ENCODE measurements at places on chromosomes 5 and 9. TPM values are rescaled to one million over a fixed set of nuclear protein-coding genes. Genes with fewer than 3 reads are reported as not detected.
A peak's percentile ranks its signal among the peaks of the same experiment; 100 is the strongest.

RGP1 gene
- 14.9 TPM for total RNA-seq

PCDHGA9 gene
- 0.56 TPM for total RNA-seq

FGF10 gene
- not detected for total RNA-seq

IL4 gene
- total RNA-seq, result not detected

PLCXD3 gene
- not detected for total RNA-seq

HRCT1 gene
- total RNA-seq, result not detected

CAVIN4 gene
- total RNA-seq, result 0.13 TPM

LHX6 gene
- not detected for total RNA-seq

ANKRD18B gene
- not detected for total RNA-seq

KIF20A gene
- 42.0 TPM for total RNA-seq

EIF4EBP3 gene
- total RNA-seq, result 6.2 TPM

DNA sequence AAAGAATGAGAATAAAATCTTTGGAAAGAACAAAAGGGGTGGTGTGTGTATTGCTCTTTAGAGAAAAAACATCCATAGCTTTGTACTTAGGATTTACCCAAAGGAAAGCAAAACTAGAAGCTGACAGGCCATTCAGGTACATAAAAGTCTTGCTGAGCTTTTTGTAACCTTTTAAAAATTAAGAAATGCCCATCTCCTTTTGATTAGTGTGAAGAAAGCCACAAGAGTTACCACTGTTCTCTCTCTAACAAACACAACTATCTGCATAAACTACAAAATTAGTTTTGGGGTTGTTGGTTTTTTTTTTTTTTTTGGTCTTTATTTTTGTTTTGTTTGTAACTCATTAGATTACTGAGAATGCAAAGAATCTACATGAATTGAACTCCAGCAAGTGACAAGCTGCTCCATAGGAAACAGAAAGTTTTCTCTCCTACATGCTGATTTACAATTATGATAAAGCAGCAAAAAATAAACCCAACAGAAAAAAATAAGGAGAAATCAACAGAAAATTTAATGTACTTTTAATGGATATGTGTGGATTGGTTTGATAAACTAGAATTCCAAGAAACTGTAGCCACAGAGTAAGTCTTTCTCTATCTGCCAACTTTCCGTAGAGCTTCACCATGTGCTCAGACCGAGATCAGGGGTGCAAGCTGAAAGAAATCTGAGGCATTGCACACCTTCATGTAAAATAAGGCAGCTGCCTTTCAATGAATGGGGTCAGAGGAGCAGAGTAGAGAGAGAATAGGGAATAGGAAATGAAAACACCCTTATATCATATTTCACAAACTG lies 12.3 kb downstream of the BAAT start:
- DNase-seq, result no peak

DNA sequence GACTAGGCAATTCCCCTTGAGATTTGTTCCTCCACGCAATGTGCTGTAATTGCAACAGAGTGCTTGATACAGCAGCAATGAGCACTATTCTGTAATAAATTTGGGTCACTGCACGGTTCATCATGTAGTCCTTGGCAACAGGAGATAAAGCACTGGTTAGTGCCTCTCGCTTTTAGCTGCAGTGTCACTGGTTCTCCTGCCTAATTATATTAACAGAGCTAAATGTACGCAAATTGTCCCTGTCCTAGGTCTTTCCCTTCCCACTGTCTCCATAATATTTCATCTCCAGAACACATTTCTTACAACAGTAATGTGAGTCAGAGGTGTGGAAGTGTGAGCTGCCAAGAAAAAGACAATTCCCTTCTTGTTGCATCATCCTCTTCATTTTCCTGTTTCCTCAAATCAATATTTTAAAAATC lies 553.1 kb downstream of the ZNF608 start:
- DNase-seq, result no peak

DNA sequence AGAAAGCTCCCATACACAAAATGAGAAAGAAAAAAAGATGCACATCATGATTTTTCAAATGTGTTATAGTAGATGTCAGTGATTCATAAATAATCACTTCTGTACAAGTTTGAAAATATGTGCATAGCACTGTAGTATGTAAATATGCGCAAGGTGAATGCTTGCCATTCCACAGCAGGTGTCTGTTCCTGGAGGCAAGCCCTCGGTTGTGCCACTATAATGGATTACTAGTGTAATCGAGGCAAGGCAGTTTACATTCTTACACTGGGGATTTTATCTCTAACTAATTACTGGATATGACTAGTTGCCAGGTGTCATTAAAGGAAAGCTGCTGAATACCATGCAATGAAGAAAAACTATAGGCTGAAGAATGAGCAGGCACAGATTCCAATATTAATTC lies 93.6 kb downstream of the ARHGEF28 start:
- DNase-seq, result no peak

GRCh38 chr5:151890299-151890698 lies 34.4 kb downstream of the GLRA1 start:
- no peak for DNase-seq

DNA sequence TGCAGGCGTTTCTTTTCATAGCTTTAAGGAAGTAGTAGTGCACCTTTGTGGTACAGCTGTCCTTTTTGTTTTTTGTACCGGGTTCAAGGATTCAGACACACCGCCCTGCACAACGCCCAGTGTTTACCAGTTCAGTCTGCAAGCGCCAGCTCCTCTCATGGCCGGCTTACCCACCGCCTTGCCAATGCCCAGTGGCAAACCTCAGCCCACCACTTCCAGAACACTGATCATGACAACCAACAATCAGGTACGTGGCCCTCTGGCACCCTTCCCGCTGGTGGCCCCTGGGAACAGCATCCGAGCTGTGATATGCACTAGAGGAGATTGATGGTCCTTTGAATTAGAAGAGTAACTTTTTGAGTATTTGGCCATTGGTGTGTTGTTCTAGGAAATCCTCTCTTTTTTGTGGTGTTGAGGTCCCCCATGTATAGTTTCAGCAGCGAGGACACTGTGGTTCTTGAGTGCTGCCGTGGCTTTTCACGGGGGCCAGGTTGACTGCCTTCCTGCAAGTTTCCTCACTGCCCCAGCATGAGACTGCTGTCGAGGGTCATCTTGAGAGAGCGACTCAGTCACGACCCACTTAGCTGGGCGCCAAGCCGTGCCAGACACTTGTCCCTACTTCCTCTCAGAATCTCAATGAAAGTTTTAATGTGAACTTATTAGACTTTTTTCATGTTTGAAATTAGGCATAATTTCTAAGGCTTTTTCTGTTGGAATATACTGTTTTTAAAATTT lies 37.9 kb downstream of the TENT4A start:
- DNase-seq, result no peak

DNA sequence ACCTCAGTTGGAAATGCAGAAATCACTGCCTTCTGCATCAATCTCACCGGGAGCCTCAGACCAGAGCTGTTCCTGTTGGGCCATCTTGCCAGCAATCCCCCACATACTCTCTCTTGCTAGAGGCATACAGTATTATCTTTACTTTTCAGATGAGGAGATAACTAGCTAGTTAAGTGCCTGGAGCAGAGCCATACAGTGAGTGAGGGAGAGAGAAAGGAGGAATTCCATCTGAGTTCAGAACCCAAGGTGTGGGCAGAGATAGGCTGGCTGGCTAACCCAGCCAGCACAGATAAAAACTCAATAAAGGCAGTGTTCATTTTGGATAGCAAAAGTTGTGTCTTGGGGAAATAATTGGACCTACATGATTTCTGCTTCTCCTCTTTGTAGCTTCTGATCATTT lies 268.0 kb upstream of the KIF2A start:
- DNase-seq, result no peak

GRCh38 chr5:6439588-6440550 lies 8.8 kb upstream of the UBE2QL1 start:
- DNase-seq, result no peak

DNA sequence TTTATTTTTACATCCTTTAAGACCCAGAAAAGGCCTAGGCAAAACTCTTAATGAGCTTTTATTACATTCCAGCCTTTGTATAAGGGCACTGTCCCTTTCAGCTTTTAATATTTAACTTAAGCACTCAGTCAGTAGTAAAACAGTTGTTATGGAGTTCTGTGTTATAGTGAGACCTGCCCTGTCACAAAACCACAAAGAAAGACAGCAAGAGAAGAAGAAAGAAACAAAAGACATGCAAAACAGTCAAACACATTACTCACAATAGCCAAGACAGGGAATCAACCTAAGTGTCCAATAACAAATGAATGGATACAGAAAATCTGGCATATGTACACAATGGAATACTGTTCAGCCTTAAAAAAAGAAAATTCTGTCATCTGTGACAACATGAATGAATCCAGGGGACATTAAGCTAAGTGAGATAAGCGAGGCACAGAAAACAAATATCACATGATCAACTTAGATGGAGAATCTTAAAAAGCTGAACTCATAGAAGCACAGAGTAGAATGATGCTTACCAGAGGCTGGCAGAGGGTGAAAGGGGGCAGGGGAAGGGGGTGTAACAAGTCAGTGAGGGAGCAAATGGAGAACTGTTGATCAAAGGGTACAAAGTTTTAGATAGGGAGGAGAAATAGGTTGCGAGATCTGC lies 63.8 kb upstream of the CCNG1 start:
- DNase-seq, result no peak

- DNase-seq, result no peak
These were observed 187.0 kb downstream of the FANCC start for GRCh38 chr9:95130484-95130883.

DNA sequence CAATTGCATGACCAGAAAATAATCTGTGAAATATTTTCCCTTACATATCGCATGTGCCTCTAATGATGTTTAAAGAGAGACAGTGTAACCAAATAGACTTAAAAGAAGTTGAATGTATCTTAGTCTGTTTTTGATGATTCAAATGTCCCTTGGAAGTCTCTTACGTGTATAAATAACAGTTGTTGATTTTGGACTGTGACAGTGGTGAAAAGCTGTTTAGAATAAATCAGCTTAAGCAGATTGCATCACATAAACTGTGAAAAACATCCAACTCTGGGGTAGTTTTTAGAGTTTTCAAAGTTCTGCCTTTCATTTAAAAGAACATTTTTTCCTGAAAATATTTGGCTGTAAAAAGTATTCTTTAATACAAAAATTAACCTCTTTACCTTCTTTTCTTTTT lies 301.1 kb downstream of the PRR16 start:
- no peak for DNase-seq

DNA sequence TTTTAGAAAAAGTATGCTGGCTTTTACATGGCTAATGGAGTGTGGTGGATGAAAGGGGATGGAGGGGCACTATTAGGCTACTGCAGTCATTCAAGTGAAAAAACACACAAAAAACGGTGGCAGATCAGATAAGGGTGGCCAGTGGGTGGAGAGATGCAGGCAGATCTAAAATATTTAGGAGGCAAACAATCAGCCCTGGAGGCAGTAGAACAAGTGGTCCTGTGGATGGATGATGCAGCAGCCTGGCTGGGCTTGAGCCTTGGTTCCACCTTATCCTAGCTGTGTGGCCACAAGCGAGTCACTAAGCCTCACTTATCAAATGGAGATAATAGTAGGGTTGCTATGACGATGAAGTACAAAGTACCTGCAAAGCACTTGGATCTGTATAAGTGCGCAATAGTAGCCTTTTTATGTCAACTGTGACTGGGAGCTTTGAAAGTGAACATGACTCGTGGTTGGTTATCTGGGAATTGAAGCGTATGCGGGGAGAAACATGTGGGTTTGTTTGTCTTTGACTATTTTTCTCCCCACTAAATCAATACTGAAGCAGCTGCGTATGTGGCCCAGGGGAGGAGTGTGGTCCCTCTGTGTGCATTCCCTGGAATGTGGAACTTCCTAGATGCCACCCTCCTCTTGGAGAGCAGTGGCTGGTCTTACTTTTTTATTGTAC lies 20.2 kb downstream of the NSG2 start:
- DNase-seq, result no peak

DNA sequence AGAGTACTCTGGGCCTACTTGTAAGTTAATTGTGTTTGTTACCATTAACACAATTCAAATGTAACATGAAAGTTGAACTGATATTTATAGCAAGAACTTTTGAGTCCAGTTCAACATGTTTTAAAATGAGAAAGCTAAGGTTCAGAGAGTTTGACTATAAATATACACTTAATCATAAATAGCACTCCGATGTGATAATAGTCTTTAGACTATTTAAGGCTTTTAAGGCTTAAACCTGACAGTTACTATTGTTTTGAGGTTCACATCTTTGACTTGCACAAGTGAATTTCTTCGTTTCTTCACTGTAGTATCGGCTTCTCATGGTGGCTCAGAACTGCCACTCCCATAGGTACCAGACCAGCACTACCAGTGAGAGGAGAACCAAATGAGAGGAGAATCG lies 42.4 kb downstream of the ZNF608 start:
- no peak for DNase-seq

DNA sequence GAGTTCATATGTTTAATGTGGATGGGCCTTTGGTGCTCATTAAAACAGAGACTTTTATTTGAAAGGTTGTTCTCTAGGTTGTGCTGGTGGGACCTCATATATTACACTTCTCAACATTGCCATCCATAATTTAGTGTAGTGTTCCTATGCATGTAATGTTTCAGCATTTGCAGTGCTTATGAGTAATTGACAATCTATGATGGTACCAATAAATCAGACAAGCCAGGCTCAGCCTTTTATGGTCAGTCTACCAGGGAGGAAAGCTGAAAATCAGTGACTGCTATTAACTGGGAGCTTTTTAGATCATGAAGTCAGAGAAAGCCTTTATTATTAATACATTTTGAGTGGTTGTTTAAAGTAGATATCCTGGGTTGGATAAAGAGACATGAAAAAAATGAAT lies 120.1 kb upstream of the SLC28A3 start:
- no peak for DNase-seq

DNA sequence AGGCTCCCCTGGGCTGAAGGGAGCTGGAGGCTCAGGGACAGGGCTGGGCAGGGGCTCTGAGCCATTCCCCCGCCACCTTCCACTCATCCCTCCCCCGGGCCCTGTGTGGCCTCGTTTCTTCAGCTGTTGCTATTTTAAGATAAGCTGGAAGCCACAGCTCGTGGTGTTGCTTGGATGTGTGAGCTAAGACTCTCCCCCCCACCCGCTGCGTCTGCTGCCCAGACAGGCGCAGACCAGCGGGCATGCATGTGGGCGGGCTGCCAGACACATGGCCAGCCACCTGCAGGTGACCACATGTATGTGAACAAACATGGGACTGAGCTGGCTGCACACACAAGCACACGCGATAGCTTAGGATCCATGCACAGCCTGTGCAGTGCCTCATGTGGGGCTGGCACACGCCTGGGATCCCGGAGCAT lies 8.7 kb downstream of the SNCB start:
- DNase-seq, result no peak

- DNase-seq, result no peak
These were observed 56.1 kb downstream of the LRRTM2 start for GRCh38 chr5:138819081-138819480.

- DNase-seq, result no peak
These were observed 47.0 kb upstream of the F2RL1 start for GRCh38 chr5:76771705-76772405.

- peak; percentile 24 for DNase-seq
These were observed at the start of gene GABRB2 for GRCh38 chr5:161546470-161547301. Gene GABRB2 (minus strand): TSS chr5:161546725. CDS start chr5:161546643, 82 bp downstream.

DNA sequence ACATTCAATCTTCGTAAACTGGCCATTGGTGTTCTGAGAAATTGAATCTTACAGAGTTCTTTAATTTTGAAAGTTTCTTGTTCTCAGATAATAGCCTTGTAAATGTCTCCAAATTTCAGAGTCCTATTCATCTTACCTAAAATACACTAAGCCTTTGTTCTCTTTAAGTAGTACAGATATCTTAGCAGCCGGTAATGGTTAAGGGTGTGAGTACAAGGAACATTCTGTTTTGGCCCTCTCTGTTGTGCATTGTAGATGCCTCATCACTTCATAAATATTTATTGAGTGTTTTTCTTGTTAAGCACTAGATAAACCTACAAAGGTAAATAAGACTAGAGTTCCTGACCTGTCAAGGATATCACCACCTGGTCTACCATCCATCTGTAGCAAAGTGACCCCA lies 35.2 kb downstream of the ZCCHC7 start:
- DNase-seq, result no peak

Data from GM12878 (cell line).